Hindlimb muscle (tissue), 1 donor: ENCODE measurements at places on chromosomes 7 and 10. TPM values are rescaled to one million over a fixed set of nuclear protein-coding genes. Genes with fewer than 3 reads are reported as not detected.
A peak's percentile ranks its signal among the peaks of the same experiment; 100 is the strongest.

DNA sequence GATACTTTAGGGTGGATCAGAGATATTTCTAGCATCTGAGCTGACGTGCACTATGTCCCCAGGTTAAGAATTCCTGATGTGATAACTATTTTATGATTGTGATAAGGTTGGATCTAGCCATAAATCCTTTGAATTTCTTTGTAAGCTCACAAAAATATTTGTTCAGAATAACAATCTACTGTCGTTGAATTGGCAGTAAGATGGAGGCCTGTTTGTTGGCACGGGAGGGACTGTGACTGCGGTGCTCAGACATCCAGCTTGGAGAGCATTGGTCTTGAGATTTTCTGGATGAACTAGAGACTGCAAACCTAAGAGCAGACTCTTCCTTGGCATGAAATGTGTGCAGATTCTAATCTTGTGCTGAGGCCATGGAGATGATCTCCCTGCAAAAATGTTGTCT, 131.1 kb downstream of the LRRC4 start:
- no peak for DNase-seq

Gene DNAJB6
- 142 TPM for polyA plus RNA-seq

GRCh38 chr7:68247126-68247525, 1250.5 kb downstream of the TYW1 start:
- DNase-seq: no peak

GRCh38 chr10:126609566-126609965, 60.9 kb downstream of the C10orf90 start:
- no peak for DNase-seq

Gene KLF14
- polyA plus RNA-seq: 1.5 TPM

Gene TMEM178B
- polyA plus RNA-seq: 0.57 TPM

Gene GRM8
- 1.1 TPM for polyA plus RNA-seq

Gene GRID2IP
- 0.18 TPM for polyA plus RNA-seq

DNA sequence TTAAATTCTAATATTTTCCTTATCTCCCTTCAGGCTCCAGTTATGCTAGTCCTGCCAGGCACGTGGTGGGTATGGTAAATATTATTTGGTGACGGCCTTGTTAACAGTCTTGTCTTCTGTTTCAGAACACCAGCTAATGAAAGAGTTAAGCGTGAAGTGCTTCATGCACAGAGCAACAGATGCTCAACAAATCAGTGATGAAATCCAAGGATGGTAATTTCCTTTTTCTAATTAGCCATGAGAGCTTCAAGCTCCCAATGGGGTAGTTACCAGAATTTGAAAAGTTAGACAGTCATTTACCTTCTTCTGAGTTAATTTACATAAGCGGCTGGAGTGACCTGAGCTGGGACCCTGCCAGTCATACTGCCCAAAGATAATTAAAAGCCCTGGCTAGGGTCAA, 1.9 kb upstream of the OTUD1 start:
- DNase-seq: no peak

DNA sequence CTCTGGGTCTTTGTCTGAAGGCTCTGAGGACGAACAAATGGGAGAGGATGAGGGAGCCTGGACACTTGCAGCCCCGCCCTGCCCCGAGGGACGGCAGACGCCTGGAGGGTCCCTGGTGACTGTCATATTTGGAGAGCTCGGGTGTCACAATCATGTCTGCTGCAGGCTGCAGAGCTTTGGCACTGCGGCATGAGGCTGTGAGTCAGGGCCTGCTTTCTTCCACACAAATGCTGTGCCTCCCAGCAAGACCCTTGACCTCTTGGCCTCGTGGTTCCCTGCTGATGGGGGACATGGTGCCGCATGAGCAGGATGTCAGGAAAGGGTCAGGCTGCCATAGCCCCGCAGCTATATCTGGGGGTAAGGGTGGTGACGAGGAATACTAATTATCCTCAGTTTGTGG, 64.9 kb upstream of the PPIF start:
- DNase-seq: no peak

DNA sequence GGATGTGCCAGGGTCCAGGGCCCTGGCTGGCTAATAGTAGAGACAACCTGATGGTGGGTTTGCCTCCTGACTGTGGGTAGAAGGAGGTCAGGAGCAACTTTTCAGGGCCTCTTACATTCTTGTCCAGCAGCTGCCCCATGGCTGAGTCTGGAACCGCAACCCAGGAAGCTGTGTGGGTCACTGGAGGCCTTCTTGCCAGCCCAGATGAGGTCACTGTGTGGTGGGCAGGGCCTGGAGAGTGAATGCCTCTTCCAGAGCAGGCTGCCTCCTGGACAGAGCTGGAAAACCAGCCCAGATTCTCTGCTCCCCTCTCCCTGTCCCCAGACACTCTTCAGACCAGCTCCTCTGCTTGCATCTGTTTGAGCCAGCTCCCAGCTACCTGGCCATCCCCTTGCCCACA, 43.5 kb upstream of the LEP start:
- DNase-seq: no peak

- no peak for DNase-seq
These were observed 61.9 kb downstream of the MYL10 start for GRCh38 chr7:101567230-101567629.

GRCh38 chr7:73613954-73614735, 10.2 kb downstream of the MLXIPL start:
- no peak for DNase-seq

Gene TMEM106B
- polyA plus RNA-seq: 35.6 TPM

- DNase-seq: peak; percentile 29
These were observed 77.6 kb downstream of the VPS41 start for GRCh38 chr7:38831259-38831996.

- no peak for DNase-seq
These were observed 137.1 kb downstream of the BMPER start for GRCh38 chr7:34042406-34042805.

DNA sequence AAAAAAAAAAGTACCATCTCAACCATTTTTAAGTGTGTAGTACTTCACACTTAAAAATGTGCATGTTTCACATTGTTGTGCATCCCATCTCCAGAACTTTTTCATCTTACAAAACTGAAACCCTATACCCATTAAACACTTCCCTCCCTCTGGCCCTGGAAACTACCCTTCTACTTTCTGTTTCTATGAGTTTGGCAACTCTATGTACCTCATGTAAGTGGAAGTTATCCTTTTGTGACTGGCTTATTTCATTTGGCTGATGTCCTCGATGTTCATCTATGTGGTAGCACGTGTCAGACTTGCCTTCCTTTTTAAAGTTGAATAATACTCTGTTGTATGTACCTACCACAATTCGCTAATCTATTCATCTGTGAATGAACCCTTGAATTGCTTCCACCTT, 12.2 kb downstream of the KCNMA1 start:
- DNase-seq: no peak

DNA sequence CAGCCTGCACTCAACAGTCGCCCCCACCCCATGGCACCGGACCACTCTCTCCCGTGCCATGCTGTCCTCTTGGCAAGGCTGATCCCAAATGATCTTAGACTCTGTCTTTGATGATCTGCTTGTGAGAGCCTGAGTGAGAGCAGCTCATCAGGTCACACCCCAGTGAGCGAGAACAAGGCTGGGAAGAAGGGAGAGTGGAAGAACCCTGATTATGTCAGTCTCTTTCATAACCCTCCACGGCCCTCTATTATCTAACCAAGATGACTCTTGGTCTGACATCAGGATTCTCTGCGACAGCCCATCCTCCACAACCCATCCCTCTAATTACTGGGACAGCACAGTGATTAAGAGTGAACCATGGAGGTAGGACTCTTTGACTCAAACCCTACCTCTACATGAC, 53.1 kb upstream of the C7orf33 start:
- DNase-seq: no peak

GRCh38 chr10:101297901-101298486, 56.0 kb upstream of the BTRC start:
- DNase-seq: no peak

DNA sequence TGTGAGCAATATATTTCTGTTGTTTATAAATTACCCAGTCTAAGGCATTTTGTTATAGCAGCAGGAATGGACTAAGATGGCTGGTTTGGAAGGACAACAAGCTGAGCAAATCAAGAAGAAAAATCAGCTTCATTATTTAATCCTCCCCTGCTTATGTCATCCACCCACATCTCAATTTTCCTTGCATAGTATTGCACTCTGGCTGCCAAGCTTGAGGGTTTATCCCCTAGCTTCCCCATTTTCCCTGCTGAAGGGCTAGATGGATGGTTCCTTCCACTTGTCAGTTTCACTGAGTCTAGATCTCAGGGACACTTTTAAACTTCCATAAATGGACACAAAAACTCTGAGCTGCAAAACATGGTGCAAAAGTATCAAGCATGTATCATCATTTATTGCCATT, 75.2 kb upstream of the LAMB4 start:
- no peak for DNase-seq

GRCh38 chr7:101743995-101744360, 73.4 kb upstream of the CUX1 start:
- no peak for DNase-seq

GRCh38 chr10:117334066-117334465, 41.2 kb downstream of the PDZD8 start:
- DNase-seq: no peak

GRCh38 chr10:4749271-4749574, 76.8 kb upstream of the AKR1E2 start:
- DNase-seq: no peak

- DNase-seq: no peak
These were observed 1.6 kb downstream of the VAX1 start for GRCh38 chr10:117136391-117136975.

- no peak for DNase-seq
These were observed 425.3 kb downstream of the PARD3 start for GRCh38 chr10:34389801-34390200.

Gene PHYHIPL
- polyA plus RNA-seq: 2.1 TPM

GRCh38 chr7:14714161-14714728, 188.3 kb downstream of the DGKB start:
- no peak for DNase-seq

- DNase-seq: no peak
These were observed 95.0 kb downstream of the SH2D4B start for GRCh38 chr10:80632742-80633141.

DNA sequence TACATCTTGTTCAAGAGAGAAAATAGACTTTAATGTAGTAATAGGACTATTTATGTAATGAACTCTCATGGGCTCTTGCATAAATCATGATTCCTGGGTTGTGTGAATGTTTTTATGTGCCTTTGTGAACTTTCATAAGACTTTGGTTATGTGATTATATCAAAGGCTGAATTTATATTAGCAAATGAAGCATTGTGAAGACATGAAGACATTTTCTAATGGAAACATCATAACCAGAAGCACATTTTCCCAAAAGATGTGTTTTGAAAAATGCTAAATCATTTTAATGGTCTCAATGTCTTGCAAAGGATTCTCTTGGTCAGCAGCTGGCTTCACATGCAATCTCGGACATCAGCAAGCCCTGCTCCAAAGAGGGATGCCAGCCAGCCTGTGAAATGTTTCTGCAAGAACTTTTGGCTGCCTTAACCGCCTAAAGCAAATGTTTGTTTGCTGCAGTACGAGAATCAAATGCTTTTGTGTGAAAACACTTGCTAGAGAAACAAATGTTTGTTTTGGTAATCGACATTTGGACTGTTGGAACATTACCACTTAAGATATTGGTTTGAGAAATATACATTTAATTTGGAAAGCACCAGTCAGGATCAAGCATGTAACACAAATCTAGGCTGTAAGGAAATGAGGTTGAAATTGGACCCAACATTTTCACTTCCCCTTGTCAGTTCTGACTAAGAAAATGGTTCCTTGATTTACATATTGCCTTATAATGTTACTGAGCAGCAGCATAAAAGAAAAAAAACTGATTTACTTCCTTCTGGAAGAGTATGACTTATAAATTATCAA, 102.1 kb downstream of the RTKN2 start:
- DNase-seq: peak; percentile 28

- no peak for DNase-seq
These were observed 14.3 kb upstream of the UBE2D1 start for GRCh38 chr10:58320351-58321049.

Gene PLA2G12B
- 0.17 TPM for polyA plus RNA-seq

GRCh38 chr10:132555648-132556575, 18.3 kb downstream of the INPP5A start:
- DNase-seq: no peak

GRCh38 chr7:94067047-94067446, 62.9 kb upstream of the BET1 start:
- no peak for DNase-seq

Gene CALHM1
- 0.06 TPM for polyA plus RNA-seq

- no peak for DNase-seq
These were observed 237.8 kb downstream of the SEMA3D start for GRCh38 chr7:84949067-84949466.

Gene RBP3
- polyA plus RNA-seq: 0.12 TPM

GRCh38 chr7:26198781-26199169, 1.8 kb downstream of the HNRNPA2B1 start:
- no peak for DNase-seq

Gene BRAT1
- 25.9 TPM for polyA plus RNA-seq

DNA sequence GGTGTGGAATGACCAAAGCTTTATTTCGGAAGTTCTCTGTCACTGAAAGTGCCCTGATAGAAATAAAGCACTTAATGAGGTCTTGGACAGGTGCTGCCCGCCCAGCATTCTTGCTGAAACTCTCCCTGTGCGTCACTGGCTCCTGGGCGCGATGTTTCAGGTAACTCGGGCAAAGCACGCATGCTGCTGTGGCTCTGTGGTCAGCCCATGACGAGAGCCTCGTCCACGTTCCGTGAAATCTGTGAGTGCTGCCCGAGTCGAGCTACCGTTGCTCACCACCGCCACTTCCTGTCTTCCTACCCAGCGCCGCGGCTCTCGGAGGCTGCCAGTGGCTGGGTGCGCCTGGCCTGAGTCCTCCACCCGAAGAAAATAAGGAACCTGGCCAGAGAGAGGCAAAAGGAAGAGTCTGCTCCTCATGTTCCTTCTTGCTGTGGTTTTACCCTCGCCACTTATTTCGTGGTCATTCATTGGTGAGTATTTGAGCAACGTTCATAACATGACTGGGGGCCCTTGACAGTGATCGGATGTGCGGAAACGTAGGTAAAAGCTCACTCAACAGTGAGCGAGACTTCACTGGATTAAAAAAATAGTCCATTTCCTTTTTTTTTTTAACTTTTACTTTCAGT, 95.5 kb downstream of the MAP3K8 start:
- peak; percentile 21 for DNase-seq

- no peak for DNase-seq
These were observed 175.9 kb downstream of the NEURL1 start for GRCh38 chr10:103669243-103669929.

- DNase-seq: no peak
These were observed 17.3 kb downstream of the TPK1 start for GRCh38 chr7:144818511-144818910.

Gene ZPBP
- polyA plus RNA-seq: not detected

DNA sequence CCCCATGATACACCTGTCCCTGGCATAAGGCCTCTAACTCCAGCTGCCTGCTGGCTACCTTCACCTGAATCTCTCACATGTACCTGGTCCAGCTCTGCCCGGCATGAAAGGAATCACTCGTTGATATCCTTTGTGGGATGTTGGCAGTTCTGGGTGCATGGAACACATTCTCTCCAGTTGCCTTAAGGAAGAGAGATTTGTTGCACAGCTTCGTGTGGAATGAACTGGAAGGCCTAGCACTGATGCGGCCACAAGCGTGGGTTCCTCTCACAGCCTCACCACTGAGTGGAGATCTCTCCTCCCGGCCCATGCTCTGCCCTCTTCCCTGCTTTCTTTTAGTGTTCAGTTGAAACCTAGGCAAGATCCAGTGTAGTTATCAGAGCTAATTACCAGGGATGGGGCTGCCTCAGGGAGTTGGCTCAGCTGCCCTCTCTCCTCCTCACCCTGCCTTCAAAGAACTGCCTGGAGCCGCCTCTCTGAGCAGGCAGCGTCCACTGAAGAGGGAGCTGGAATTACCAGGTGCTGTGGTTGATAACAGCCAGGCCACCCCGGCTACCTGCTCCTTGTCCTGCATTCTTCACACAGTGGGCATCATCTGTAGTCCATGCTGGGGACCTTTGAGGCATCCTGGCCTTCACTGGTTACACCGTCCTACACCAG, 194.3 kb downstream of the CCDC3 start:
- no peak for DNase-seq
